ENCODE measurements at places on chromosomes 11 and 22.

DNA sequence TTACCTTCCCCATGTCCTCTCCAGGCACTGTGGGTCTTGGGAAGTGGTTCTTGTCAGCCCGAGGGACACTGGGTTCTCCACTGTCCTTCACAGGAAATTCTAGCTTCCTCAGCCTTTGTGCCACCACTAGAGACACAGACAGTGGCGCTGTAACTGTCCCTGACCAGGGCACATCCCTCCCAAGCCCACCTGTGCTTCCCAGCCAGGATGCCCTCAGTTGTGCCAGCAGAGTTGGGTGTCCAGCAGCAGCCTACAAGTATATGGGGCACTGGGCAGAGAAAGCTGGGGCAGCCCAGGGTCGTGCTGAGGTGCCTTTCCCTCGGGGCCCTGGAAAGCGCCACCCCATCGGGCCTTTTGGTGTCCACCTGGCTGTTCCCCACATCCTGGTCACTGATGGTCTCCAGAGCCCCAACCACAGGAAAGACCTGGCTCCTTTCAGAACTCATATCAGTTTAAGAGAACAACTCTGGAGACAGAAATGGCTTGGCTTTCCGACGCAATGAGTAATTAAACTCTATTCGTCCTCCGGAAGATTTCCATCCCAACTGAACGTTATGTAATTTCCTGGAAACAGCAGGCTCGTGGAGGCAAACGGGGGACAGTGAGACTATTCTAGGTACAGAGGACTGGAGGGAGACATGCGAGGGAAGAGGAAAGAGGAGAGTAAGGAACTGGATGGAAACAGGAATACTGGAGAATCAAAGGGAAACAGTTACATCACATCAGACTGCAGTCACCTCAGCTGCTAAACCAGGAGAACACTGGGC, 28.6 kb downstream of the PPP2R1B start:
- DNase-seq = no peak

DNA sequence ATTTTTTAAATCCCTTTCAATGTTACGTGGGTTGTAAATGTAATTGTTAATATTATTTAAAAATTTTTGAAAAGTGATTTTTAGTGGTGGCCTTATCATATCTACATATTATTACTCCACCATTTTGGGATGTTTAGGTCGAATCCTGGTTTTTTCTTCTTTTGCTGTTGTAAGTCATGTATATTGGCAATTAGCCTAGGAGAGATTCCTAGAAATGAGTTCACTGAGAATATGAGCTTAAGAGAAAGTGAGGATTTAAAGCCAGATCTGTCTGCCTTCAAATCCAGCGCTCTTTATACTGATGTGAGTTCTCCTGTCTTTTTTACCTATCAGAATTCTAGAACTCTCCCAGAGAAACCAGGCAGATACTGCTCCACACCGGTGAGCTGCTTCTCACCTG, 56.1 kb downstream of the PTPRJ start:
- DNase-seq = no peak

- DNase-seq = no peak
Measured at GRCh38 chr11:36703055-36703404, 105.0 kb upstream of the RAG2 start.

DNA sequence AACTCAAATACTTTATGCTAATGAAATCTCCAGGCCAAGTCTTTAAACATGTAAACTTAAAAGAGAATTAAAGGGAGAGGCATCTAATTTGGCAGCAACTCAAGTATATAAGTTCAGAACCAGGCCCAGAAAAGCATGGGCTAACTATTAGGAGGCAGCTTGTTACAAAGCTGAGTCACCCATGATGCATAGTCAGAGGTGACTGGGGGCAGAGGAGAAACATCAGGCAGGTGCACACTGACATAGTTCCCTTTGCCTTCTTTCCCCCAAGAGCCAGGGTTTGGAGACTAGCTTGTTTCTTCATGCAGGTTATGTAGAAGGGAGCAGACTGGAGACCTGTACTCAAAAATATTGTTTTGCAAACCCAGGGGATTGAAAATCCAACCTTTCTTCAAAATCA, 619.0 kb downstream of the SOX6 start:
- no peak for DNase-seq

DNA sequence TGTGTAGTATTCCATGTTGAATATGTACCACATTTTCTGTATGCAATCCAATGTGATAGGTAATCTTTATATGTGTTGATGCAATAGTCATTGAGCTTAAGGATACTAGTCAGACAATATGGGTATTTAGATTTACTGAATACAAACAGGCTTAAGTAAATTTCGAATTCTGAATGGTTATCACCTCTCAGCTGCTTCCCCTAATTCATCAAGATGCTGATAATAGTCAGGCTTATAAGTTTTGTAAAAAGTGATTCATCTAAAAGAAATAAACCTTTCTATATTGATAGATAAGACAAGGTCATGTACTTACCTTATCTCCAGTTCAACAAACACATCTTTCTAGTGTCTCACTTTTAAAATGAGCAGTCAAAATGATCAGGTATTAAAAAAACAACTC, 205.5 kb downstream of the CASP12 start:
- DNase-seq = no peak

GRCh38 chr11:2681408-2682145, 18.2 kb downstream of the KCNQ1OT1 start:
- DNase-seq = no peak

GRCh38 chr11:133835593-133836548, 9.4 kb downstream of the SPATA19 start:
- no peak for DNase-seq

- DNase-seq = peak; percentile 43
Measured at GRCh38 chr22:26977741-26978376, 320.5 kb downstream of the MIAT start.

DNA sequence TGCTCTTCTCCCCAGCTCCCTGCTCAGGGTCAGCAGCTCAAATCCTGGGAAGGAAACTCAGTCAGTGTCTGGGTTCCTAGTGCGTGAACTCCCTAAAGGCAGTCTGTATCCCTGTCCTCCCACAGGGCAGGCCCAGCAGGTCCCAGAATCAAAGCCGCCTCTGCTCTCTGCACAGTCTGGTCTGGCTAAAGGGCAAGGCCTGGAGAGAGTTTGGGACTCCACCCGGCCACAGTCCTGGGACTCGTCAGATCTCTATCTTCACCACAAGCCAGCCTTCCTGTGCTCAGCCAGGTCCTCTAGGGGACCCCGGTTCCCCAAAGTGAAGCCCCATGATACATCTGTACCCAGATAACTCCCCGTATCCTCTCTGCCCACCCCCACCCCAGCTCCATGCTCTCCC, 56.2 kb upstream of the CSNK2A3 start:
- no peak for DNase-seq

- DNase-seq = no peak
Measured at GRCh38 chr11:27820249-27820648, 120.0 kb upstream of the BDNF start.

GRCh38 chr11:64353715-64354506, 5.1 kb upstream of the RPS6KA4 start:
- no peak for DNase-seq

DNA sequence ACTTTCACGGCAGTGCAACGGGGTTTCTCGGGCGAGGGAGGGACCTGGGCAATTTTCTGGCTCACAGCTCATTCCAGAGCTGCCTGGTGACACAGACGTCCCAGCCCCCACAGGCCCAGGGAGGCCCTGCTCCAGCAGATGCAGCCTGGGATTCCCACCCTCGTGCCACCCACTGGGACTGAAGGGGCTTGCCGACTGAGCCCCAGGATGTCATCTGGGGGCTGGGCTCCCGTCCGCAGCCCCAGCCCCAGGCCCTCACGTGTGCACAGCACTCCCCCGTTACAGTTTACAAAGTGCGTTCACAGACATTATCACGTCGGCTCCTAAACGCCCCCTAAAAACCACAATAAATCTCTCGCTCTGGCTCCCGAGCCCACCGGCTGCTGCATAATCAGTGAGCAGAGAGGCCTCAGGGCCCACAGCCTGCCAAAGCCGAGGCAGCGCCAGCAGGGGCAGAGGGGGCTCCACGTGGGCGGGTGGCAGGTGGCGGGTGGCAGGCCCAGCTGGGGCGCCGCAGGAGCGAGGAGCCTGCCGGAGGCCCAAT, 76.9 kb upstream of the TCF20 start:
- peak; percentile 31 for DNase-seq
